ENCODE measurements at places on chromosomes 1 and 21. TPM values are rescaled to one million over a fixed set of nuclear protein-coding genes. Genes with fewer than 3 reads are reported as not detected.

GRCh38 chr21:19870682-19871081 is 1127.5 kb upstream of the NCAM2 start:
- no peaks in the 10 kb centered on the region for H3K36me3 ChIP-seq
- H3K27ac ChIP-seq, result no peak overlapping the region
- no peak overlapping the region for H3K4me3 ChIP-seq
- no peaks in the 10 kb centered on the region for H3K4me1 ChIP-seq

- no peaks in the 10 kb centered on the region for H3K27me3 ChIP-seq
- no peak overlapping the region for H3K27ac ChIP-seq
- DNase-seq, result no peak
- no peaks in the 10 kb centered on the region for H3K4me1 ChIP-seq
- no peaks in the 10 kb centered on the region for H3K36me3 ChIP-seq
- H3K4me3 ChIP-seq, result no peak overlapping the region
These were observed 15.9 kb downstream of the PALMD start for GRCh38 chr1:99661780-99662179.

DNA sequence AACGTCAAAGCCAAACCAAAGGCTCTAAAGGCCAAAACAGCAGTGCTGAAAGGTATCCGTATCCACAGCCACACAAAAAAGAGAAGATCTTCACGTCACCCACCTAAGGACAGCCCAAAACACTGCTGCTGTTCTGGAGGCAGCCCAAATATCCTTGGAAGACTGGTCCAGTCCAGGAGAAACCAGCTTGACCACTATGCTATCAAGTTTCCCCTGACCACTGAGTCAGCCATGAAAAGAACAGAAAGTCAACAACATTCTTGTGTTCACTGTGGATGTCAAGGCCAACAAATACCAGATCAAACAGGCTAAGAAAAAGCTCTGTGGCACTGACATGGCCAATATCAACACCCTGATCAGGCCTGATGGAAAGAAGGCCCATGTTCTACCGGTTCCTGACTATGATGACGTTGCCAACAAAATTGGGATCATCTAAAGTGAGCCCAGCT is 32.1 kb downstream of the ARID4B start:
- H3K27ac ChIP-seq, result no peak overlapping the region
- no peak for DNase-seq
- no peaks in the 10 kb centered on the region for H3K27me3 ChIP-seq
- H3K4me3 ChIP-seq, result no peak overlapping the region

DNA sequence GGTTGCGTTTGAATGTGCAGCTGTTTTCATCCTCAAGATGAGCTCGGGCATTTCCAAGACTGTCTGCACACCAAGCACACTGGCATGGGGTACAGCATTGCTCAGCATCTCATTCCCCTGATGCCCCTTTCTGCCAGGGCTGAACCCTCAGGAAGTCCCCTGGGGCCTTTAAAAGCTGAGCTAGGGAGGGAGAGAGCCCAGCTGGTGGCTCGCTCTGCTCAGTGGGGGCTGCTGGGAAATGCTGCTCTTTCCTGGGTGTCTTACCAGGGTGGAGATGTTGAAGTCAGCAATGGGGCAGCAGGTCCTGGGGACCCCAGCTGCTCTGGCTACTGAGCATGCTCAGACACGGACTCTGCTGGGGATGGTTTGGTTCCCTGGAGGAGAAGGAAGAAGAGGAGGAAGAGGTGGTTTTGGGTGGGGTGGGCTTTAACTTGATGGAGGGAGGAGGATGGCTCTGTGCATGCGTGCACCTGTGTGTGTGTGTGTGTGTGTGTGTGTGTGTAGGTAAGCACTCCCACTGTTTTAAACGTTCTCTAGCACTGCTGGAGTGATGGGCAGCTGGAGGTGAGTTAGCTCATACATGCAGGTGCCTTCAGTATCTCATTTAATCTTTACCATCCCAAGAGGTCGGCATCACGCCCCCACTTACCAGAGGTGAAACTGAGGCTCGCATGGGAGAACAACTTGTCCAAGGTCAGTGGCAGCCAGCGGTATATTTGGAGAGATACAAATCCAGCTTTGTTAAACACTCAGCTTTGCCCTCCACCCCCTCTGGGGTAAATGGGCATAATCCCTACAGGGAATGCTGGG is 40.9 kb downstream of the ACTL8 start:
- no peaks in the 10 kb centered on the region for H3K36me3 ChIP-seq
- peak overlapping the region; percentile 15 for H3K27ac ChIP-seq
- no peaks in the 10 kb centered on the region for H3K27me3 ChIP-seq

- no peaks in the 10 kb centered on the region for H3K27me3 ChIP-seq
- no peak overlapping the region for H3K27ac ChIP-seq
- no peaks in the 10 kb centered on the region for H3K4me1 ChIP-seq
- H3K36me3 ChIP-seq, result no peaks in the 10 kb centered on the region
These were observed 2.9 kb upstream of the SHCBP1L start for GRCh38 chr1:182955596-182956588.

DNA sequence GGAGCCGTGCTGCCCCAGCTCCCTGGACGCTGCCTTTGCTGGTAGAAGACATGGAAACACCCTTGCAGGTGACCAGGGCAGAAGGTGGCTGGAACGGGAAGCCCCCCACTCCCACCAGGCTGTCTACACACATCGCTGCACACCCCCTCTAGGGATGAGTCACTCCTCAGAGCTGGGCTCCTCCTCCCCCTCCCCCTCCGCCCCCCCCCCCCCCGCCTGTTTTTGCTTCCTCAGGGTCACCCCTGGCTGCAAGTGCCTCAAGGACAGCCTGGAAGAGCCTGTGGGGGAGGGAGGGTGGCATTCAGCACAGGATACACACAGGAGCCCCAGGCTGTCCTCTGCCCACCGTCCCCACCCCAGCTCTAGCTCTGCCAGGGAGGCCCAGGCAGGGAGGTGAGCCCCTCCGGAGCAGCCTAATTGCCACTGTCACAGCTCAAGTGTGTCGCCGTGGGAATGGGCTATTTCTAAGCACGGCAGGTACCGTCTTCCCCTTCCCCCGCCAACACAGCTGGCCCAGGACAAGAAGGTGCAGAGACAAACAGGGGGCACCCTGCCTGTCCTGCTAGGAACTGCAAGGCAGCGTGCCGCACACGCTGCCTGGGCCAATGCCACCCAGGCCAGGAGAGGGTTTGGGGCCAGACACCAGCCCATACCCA is 2.5 kb downstream of the FNDC10 start:
- no peak overlapping the region for H3K4me3 ChIP-seq
- no peaks in the 10 kb centered on the region for H3K36me3 ChIP-seq
- no peak for DNase-seq
- peaks cover 4% of the 10 kb centered on the region for H3K4me1 ChIP-seq
- H3K27ac ChIP-seq, result no peak overlapping the region
- H3K27me3 ChIP-seq, result peaks cover 31% of the 10 kb centered on the region

GRCh38 chr1:96236156-96236739 is 485.3 kb upstream of the PTBP2 start:
- no peaks in the 10 kb centered on the region for H3K36me3 ChIP-seq
- no peaks in the 10 kb centered on the region for H3K4me1 ChIP-seq
- no peak overlapping the region for H3K27ac ChIP-seq
- peak; percentile 18 for DNase-seq
- no peak overlapping the region for H3K4me3 ChIP-seq

DNA sequence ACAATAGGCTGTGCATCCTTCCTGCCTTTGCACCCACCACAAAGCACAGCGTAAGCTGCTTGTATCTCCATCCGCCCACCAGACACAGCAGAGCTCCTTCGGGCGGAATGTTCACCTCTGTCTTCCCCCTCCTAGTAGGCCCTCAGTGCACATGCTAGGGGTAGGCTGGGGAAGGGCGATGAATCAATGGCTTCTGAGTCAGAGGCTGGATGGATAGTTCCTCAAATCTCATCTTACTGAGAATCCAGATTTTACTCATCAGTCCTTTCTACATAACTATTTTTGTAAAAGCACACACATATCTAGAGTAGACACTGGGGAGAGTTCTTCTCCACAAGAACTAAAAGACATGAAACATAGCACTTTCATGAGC is 73.8 kb downstream of the BCAR3 start:
- no peaks in the 10 kb centered on the region for H3K4me1 ChIP-seq
- H3K27ac ChIP-seq, result no peak overlapping the region
- H3K27me3 ChIP-seq, result no peaks in the 10 kb centered on the region
- no peaks in the 10 kb centered on the region for H3K36me3 ChIP-seq

DNA sequence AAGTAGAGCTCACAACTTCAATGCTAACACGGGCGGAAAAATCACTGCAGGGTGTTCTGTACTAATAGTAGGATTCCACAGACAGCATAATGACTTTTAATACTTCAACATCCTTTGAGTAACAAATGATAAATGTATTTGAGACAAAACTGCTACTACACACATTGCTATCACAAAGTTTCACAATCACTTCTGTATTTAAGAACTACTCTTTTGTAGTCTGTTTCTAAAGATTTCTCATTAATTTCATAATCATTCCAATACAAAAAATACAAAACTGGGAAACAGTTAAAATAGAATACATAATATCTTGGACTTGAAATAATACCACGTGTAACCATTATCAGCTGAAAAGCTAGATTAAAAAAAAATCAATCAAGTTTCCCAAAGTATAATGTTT is 2.7 kb downstream of the HMGN1 start:
- DNase-seq, result no peak
- no peaks in the 10 kb centered on the region for H3K27me3 ChIP-seq
- peaks cover 5% of the 10 kb centered on the region for H3K4me1 ChIP-seq
- peaks cover 9% of the 10 kb centered on the region for H3K36me3 ChIP-seq
- H3K4me3 ChIP-seq, result no peak overlapping the region

CASZ1 gene
- total RNA-seq, result 45.0 TPM

POLR3C gene
- 17.2 TPM for total RNA-seq

CCDC185 gene
- total RNA-seq, result not detected

C8A gene
- total RNA-seq, result not detected

All from colonic mucosa (tissue), 4 donors.